ENCODE measurements at places on chromosomes 7 and 10.

GRCh38 chr7:140297192-140297591 lies 101.1 kb downstream of the SLC37A3 start:
- no peak for DNase-seq

- no peak for DNase-seq
Measured at GRCh38 chr10:26048756-26049155, 114.7 kb downstream of the MYO3A start.

- DNase-seq: no peak
Measured at GRCh38 chr10:129689671-129690071, 222.6 kb downstream of the MGMT start.

DNA sequence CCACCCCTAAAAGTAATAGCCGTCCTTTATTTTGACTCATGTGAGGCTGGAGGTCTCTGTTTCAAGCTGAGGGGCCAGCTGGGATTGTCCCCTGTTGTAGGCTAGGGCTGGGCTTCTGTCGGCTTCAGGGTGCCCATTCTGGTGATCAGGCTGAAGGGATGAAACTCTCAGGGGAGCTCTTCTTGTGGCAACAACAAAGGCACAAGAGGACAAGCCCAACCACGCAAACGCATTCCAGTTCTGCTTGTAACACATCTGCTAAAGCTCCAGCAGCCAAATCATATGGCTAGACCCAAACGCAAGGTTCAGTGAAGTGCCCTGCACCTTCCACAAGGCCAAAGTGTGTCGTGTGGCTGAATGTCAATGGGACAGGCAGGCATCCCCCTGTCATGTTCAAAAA lies 405.7 kb downstream of the INHBA start:
- no peak for DNase-seq

- DNase-seq: no peak
Measured at GRCh38 chr7:30467271-30467670, 11.3 kb downstream of the NOD1 start.

DNA sequence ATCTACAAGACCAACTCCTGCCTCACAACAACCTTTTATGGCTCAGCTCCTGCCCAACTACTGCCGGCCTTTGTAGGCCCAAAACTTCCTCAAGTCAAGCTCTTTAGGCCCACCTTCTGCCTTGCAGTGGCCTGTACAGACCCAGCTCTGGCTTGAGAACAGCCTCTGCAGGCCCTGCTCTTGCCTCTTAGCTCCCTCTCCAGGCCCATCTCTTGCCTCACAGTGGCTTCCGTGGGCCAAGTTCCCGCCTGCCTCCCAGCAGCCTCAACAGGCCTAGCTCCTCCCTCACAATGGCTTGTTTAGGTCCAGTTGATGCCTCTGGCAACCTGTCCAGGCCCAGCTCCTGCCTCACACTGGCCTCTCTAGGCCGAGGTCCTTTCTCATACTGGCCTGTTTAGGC lies 32.4 kb upstream of the VKORC1L1 start:
- no peak for DNase-seq

GRCh38 chr10:75140246-75140645 lies 28.8 kb downstream of the SAMD8 start:
- no peak for DNase-seq

DNA sequence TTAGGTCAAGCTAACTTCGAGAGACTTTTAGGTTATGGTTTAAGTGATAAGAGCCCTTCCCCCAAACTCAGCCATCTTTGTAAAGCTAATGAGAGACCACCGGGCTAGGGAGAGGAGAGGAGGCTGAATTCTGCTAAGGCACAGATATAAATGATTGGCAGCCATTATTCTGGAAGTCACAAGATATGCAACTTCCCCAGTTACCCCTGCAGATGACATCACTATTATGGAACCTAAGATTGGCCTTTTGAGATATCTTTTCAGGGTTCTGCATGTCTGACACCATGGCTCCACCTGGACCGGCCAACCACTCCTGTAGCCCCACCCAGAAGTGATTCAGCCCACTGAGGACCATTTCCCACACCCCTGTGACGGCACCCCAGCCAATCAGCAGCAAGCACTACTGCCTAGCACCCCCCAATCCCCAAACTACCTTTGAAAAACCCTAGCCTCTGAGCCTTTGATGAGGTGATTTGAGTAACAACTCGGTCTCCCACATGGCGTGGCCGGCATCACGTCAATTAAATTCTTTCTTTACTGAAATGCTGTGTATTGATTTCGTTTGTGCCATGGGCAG lies 14.4 kb downstream of the VIPR2 start:
- no peak for DNase-seq

Measured in putamen (tissue), 1 donor.